ENCODE measurements at places on chromosomes 7 and 10. TPM values are rescaled to one million over a fixed set of nuclear protein-coding genes. Genes with fewer than 3 reads are reported as not detected.
A peak's percentile ranks its signal among the peaks of the same experiment; 100 is the strongest.

- no peak overlapping the region for H3K27ac ChIP-seq
- no peaks in the 10 kb centered on the region for H3K4me1 ChIP-seq
- H3K36me3 ChIP-seq = no peaks in the 10 kb centered on the region
- no peak overlapping the region for H3K4me3 ChIP-seq
Observed at GRCh38 chr7:118626739-118627138, 402.2 kb downstream of the ANKRD7 start.

DNA sequence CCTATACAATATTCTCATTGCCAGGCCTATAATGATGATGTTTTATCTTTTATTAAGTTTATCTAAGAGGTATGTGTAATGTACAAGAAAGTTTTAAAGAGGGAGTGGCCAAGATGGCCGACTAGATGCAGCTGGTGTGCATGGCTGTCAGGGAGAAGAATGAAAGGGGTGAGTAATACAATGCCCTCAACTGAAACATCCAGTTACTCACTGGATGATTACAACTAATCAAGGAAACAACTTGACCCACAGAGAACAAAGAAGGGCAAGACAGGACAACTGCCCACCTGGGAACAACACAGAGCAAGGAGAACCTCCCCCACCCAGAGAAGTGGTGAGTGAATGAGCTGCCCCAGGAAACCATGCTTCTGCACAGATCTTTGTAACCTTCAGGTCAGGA is 880.0 kb upstream of the LRRTM3 start:
- H3K4me1 ChIP-seq = no peaks in the 10 kb centered on the region
- no peaks in the 10 kb centered on the region for H3K36me3 ChIP-seq
- H3K27ac ChIP-seq = no peak overlapping the region
- H3K27me3 ChIP-seq = no peaks in the 10 kb centered on the region

GRCh38 chr10:35768011-35768410 is 125.9 kb upstream of the FZD8 start:
- DNase-seq = no peak
- peaks cover 6% of the 10 kb centered on the region for H3K27me3 ChIP-seq
- H3K36me3 ChIP-seq = no peaks in the 10 kb centered on the region
- no peak overlapping the region for H3K27ac ChIP-seq
- no peak overlapping the region for H3K4me3 ChIP-seq
- H3K4me1 ChIP-seq = no peaks in the 10 kb centered on the region

DNA sequence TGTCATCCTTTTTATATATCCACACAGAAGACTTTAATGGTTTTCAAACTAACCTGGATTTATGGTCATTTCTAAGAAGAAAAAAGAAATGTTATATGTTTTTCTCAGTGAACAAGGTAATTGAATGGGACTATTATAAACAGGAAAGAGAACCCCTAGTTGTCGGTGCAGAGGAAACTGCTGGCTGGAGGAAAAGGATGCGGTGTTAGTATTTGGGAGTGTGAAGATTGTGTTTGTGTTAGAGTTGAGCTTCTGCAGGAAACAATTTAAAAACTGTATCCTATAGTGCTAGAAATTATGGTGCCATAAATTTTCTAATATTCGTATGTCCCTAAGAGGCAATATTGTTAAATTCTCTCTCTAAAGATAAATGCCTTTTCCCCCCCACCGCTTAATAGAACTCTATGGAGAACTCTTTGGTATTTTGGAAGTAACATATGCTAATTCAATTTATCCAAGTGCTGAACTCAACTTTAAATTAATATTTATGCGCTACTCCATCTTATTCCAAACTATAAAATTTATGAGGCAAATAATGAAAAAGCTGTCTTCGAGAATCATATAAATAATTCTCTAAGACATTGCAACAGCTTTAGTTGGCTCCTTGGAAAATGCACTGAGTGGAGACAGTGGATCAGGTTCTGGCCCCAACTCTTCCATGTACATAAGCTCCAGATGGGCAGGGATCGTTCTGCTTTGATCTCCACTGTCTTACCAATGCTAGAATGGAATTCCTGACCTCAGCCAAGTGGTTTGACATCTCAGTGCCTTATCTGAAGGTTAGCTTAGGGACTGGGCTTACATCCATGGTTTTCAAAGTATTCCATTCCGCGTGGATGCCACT is 5.6 kb downstream of the BZW2 start:
- no peak overlapping the region for H3K27ac ChIP-seq
- peaks cover 52% of the 10 kb centered on the region for H3K4me1 ChIP-seq
- no peaks in the 10 kb centered on the region for H3K27me3 ChIP-seq
- H3K4me3 ChIP-seq = no peak overlapping the region
- peaks cover 10% of the 10 kb centered on the region for H3K36me3 ChIP-seq
- no peak for DNase-seq

- H3K27me3 ChIP-seq = no peaks in the 10 kb centered on the region
- no peak overlapping the region for H3K4me3 ChIP-seq
- H3K4me1 ChIP-seq = peaks cover 78% of the 10 kb centered on the region
- DNase-seq = peak; percentile 48
- no peak overlapping the region for H3K27ac ChIP-seq
- H3K36me3 ChIP-seq = peaks cover 84% of the 10 kb centered on the region
Observed at GRCh38 chr10:11175823-11176243, 158.2 kb downstream of the CELF2 start.

UNC5B gene
- total RNA-seq = not detected

DNA sequence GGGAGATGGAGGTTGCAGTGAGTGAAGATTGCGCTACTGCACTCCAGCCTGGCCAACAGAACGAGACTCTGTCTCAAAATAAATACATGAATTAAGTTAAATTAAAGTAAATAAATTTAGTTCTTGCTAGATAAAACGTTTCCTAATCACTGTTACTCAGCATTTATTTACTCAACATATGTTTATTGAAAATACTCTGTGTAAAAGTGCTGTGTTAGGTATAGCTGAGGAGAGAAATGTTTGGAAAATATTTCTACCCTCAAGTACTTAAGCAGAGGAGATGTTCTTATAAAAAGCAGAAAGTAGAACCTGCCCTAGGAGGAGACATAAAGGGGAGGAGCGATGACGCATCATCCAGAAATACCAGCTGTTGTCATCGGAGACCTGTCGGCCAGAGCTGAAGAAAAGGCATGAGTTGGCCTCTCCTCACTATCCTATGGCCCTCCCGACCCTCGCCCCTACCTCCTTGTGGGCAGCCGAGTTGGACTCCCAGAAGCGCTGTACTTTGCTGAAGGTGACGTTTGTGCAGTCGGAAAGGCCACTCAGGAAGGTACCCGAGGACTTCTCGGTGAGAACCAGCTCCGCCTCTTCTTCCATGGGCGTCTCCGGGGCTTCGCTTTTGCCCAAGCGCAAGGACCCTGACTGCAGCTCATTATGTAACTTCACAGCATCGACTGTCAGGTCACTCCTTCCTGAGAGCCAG is 1.1 kb downstream of the RRP12 start:
- H3K4me1 ChIP-seq = peaks cover 20% of the 10 kb centered on the region
- peaks cover 7% of the 10 kb centered on the region for H3K36me3 ChIP-seq
- H3K27ac ChIP-seq = peak overlapping the region; percentile 92
- H3K4me3 ChIP-seq = peak overlapping the region; percentile 93

RGR gene
- total RNA-seq = not detected

DNA sequence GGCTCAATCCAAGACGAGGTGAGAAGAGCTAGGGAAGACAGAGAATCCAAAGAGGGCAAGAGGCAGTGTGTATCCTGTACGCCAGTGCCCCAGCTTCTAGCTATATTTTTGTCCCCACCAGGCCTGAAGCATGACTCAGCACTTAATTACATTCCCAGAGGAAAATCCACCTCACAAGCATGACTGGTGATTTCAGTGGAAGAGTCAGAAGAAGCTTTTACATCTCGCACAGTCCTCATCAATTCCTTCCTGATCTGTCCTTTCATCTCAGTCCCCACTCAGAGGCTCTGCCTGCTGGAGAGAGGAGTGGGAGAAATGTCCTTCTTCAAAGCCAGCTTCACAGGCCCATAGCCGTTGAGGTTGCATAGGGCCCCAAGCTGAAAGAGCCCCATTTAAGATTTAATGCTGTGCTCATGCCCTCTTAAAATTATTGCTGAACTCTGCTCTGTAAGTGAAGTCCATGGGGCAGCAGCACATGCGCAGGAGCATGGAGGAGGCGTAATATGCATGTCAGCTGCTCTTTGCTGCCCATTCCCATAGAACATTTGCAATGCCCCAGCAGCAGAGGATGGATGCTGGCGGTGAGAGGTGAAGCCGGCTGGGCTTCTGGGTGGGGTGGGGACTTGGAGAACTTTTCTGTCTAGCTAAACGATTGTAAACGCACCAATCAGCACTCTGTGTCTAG is 39.0 kb upstream of the AOAH start:
- H3K27me3 ChIP-seq = no peaks in the 10 kb centered on the region
- no peak for DNase-seq
- no peak overlapping the region for H3K27ac ChIP-seq
- H3K4me3 ChIP-seq = no peak overlapping the region

- no peak overlapping the region for H3K27ac ChIP-seq
- H3K4me3 ChIP-seq = no peak overlapping the region
- H3K36me3 ChIP-seq = no peaks in the 10 kb centered on the region
- H3K4me1 ChIP-seq = no peaks in the 10 kb centered on the region
Observed at GRCh38 chr7:3897430-3898372, 596.6 kb downstream of the SDK1 start.

CTNNA3 gene
- 0.78 TPM for total RNA-seq

HOXA10 gene
- total RNA-seq = not detected

DNA sequence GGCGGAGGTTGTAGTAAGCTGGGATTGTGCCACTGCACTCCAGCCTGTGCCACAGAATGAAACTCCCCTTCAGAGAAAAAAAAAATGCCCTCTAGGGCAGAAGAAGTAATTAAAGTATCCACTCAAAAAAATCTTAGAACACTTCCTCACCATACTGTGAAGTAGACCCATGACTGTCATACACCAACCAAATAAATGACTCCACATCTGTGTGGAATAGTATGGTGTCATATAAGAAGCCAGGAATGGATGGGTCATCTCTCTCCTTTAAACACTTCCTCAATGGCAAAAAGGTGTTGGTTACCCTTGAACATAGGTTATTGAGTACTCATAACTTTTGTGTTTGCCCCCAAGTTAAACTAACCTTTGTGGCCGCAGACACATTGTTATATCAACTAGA is 48.1 kb upstream of the PCGF5 start:
- no peak overlapping the region for H3K27ac ChIP-seq
- H3K27me3 ChIP-seq = no peaks in the 10 kb centered on the region
- DNase-seq = no peak
- H3K4me1 ChIP-seq = peaks cover 5% of the 10 kb centered on the region
- no peak overlapping the region for H3K4me3 ChIP-seq

GRCh38 chr10:24360282-24361127 is 151.6 kb downstream of the KIAA1217 start:
- peak; percentile 33 for DNase-seq
- H3K4me3 ChIP-seq = no peak overlapping the region
- H3K27me3 ChIP-seq = no peaks in the 10 kb centered on the region

DNA sequence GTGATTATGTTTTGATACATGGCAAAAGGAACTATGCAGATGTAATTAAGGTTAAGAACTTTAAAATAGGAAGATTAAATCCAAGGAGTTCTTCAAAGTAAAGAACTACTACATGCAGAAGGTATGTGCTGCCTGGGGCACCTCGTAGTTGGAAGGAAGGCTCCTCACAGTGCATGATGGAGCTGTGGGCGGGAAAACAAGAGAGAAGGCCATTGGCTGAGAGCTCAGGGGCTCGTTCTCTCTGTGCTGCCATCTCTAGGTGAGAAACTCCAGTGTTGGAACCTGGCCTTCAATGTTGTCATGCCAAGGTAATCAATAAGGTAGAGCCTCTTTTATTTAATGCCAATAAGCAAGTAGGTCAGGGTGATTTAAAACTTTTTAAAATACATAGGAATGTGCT is 391.4 kb upstream of the ETV1 start:
- H3K27ac ChIP-seq = no peak overlapping the region
- no peak for DNase-seq
- H3K36me3 ChIP-seq = no peaks in the 10 kb centered on the region
- H3K27me3 ChIP-seq = no peaks in the 10 kb centered on the region

CPN1 gene
- not detected for total RNA-seq

DNA sequence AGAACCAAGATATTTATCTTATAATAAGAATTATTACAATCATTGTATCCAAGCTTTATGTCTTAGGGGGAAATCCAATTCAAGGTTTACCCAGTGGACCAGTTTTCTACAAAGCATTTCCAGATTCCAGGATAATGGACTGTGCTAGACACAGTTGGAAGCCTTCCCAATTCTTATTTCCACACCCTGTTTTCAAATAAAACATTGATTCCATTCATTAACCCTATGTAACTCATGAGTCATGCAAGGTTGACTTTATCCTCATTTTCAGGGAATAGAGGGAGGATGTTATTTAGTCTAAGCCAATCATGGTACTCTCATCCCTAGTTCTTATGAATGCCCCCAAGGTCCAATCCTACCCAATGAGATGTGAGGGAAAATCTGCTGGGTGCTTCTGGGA is 145.7 kb downstream of the RNLS start:
- no peak for DNase-seq
- H3K27me3 ChIP-seq = peaks cover under 1% of the 10 kb centered on the region
- H3K4me3 ChIP-seq = no peak overlapping the region
- no peak overlapping the region for H3K27ac ChIP-seq
- H3K36me3 ChIP-seq = no peaks in the 10 kb centered on the region
- peaks cover 5% of the 10 kb centered on the region for H3K4me1 ChIP-seq

- H3K4me3 ChIP-seq = no peak overlapping the region
- no peaks in the 10 kb centered on the region for H3K36me3 ChIP-seq
- H3K27me3 ChIP-seq = peaks cover 1% of the 10 kb centered on the region
Observed at GRCh38 chr10:93219347-93219746, 145.7 kb downstream of the CYP26A1 start.

VSTM4 gene
- 0.10 TPM for total RNA-seq
